Epithelial cell of esophagus (primary cell): ENCODE measurements at places on chromosomes 12 and 14.
A peak's percentile ranks its signal among the peaks of the same experiment; 100 is the strongest.

DNA sequence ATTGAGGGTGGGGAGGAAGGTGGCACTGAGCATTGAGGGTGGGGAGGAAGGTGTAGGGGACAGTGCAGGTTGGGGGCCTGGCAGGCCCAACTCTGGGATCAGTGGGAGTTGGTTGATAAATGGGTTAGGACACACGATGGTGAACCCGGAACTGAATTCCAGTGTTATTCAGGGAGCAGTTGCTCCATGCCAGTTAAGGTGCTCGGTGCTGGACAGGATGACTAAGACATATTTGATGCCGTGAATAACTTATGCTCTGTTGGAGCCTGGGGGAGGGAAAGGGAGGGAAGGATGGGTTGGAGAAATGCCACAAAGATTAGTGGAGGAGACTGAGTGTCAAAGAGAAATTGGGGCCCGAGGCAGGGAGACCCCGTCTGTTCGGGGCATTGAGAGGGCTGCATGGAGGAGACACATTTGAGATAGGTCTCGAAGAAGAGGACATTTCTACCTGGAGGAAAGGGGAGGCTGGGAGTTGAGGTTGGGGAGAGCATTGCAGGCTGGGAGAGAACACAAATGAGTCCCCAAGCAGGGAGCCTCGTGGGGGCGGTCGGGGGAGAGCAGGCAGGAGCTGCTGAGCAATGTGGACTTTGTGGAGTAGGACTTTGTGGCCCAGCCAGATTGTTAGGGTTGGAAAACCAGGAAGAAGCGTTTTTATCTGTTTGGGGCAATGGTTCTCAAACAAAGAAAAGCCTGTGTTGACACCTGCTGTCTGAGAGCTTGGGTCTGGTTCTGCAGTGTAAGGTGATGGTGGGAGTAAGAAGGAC is 65.3 kb downstream of the IQSEC3 start:
- DNase-seq = peak; percentile 13

- DNase-seq = no peak
These were observed 10.2 kb downstream of the FBXW8 start for GRCh38 chr12:116920939-116921338.

DNA sequence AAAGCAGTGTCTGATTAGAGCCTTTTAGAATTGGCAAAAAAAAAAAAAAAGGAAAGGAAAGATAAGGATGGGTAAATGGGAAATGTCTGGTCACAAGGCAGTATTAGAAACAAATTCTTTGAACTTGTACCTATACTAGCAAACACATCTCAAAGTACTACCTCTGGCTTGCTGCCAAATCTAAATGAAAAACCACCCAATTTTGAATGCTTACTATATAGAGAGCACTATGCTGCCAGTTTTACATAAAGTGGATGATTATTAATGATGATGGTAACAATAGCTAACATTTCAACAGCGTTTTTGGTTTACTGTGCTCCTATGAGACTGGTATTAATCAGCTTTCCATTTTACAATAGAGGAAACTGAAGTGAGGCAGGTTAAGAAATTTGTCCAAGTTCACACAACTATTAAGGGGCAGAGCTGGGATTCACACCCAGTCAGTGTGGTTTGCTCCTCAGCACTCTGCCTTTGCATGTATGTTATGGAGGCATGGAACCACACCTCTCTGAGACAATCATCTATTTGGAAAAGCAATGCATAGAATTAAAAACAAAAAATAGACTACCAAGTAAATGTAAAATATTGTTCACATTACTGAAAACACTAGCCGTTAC is 34.2 kb downstream of the ATP2B1 start:
- no peak for DNase-seq

DNA sequence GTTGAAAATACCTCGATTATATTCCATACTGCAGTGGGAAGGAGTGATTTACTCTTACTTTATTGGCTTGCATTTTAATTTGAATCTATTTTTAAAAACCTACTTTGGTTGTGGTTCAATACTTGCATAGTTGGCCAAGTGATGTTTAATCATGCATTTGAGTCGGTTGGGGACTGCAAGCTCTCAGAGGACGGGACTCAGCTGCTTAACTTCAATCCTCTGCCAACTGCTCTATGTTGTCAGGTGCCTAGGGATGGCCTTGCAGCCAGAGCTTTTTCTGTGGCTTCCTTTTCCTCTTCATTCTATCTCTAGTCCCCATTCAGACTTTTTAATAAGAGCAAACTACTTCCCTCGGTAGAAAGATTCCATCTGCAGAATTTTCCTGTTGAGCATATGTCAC is 53.4 kb upstream of the KRR1 start:
- DNase-seq = no peak

DNA sequence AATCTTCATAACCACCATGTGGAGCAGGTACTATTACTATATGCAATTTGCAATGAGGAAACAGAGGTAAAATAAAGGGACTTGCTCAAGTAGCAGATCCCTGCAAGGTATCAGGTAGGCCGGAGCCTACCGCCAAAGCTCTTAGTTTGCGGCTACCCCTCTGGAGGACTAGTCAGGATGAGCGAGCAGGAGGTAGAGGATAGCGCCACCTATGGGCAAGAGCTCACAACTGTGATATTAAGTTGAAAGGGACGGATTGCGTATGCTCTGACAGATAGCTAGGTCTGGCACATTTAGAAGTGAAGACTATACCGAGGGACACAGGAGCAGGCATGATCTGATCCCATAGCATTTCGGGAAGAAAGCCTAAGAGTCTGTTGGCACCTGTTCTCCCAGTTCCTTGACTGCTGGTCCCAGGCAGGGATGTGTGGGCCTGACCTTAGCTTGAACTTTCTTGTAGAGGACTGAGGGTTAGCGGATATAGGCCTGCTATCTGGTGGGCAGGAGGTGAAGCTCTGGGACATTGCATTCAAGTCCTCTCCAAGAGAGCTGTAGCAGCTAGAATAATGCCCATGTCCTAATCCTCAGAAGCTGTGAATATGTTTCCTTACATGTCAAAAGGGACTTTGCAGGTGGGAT is 48.0 kb downstream of the SLC17A8 start:
- DNase-seq = peak; percentile 54

DNA sequence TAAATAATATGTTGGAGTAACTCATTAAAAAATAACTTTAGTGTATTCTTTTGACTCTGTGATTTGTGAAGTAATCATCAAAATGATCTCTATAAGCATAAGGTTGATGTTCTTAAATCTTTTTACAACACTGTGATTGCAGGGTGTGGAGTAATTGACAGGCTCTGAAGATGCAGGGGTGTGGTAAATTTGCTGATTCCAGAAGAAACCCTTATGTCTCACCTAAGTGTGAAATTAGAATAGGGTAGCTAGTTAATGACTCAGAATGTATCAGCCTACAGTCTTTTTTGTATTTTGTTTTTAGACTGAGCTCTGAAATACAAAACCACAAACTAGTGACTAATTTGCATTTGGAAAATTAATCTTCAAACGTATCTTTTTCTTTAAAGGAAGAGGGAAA is 5.9 kb downstream of the PRPF39 start:
- peak; percentile 87 for DNase-seq

DNA sequence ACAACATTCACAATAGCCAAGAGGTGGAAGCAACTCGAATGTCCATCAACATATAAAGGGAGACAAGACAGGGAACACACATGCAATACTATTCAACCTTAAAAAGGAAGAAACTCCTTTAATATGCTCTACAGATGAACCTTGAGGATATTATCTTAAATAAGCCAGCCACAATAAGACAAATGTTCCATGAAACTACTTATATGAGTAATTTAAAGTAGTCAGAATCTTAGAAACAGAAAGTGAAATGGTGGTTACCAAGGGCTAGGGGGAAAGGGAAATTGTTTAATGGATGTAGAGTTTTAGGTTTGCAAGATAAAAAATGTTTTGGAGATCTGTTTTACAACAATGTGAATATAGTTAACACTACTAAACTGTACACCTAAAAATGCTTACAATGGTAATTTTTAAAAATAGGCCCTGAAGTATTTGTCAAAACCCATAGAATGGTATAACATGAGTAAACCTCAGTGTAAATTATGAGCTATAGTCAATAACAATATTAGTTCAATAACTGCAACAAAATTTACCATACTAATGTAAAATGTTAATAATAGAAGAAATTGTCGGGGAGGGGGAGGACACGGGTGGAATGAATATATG is 71.1 kb downstream of the EGLN3 start:
- no peak for DNase-seq
